ENCODE measurements at places on chromosomes 11 and 22.

DNA sequence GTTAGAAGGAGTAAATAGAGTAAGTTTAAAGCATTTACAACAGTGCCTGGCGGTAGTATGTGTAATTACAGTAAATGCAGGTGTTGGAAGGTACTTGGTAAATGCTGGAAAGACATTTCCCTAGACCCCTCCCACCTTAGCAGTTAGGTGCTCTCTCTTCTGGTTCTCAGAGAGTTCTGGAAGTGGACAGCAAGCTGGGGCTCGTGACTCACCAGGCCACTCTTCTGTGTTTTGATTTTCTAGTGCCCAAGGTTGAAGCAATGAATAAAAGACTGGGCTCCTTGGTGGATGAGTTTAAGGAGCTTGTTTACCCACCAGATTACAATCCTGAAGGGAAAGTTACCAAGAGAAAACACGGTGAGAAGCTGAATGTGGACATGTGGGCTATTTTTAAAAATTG lies 27.6 kb downstream of the SNU13 start:
- no peak for DNase-seq

- no peak for DNase-seq
Measured at GRCh38 chr11:78033040-78033439, 10.0 kb upstream of the KCTD14 start.

DNA sequence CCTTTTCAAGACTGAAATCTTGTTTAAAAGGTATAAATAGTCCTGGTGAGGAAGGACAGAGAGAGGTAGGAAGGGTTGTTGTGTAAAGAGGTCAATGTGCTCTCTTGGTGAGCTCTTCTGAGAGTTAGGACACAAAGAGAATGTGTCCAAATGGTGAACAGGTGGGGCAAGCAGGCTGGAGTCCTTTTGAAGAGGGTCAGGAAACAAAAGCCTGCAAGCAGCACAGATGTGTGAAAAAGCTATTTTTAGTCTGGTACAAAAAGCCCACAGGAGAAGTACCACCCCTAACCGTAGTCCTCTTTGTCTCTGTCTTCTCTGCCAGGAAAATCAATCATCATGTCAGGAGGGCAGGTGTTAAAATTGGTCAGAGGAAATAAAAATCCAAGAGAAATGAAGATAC lies 54.4 kb upstream of the SYN3 start:
- no peak for DNase-seq

DNA sequence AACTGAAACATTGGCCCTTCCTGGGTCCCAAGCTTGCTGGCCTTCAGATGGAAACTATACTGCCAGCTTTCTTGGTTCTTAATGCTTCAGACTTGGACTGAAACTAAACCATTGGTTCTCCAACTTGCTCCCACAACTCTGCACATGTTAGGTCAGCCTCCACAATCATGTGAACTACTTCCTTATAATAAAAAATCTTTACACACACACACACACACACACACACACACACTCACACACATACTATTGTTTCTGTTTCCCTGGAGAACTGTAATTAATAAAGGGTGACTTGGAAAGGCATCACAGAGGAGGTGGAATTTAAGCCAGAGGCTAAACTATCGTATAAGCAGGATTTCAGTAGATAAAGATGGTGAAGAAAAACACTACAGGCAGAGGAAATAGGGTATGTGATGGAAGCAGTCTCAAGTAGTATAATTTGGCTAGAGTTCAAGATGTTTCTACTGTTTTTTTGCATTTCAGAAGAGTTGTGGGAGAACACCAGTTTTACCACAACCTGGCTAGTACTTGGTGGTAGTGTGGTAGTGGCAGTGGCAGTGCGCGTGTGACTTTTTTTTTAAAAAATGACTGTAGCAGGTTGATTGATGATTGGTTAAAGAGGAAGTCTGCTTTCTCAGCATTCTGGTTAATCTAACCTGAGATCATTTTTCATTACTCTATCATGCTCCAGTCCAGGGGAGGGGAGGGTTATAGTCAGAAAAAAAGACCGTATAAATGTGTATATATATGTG lies 70.1 kb downstream of the PDE3B start:
- DNase-seq: no peak

Data from non-pigmented ciliary epithelial cell (primary cell).